ENCODE measurements at places on chromosomes 7 and 10. TPM values are rescaled to one million over a fixed set of nuclear protein-coding genes. Genes with fewer than 3 reads are reported as not detected.

Gene CYP3A7
- not detected for total RNA-seq

Gene LBX1
- total RNA-seq, result not detected

Gene PDE6C
- not detected for total RNA-seq

Gene CLEC5A
- 0.66 TPM for total RNA-seq

Gene TEX36
- not detected for total RNA-seq

Gene SPDYE2
- total RNA-seq, result not detected

Gene MSMB
- total RNA-seq, result not detected

Gene H2BK1
- not detected for total RNA-seq

Gene ANKRD2
- not detected for total RNA-seq

Gene TUBB8
- total RNA-seq, result not detected

Gene MBLAC1
- total RNA-seq, result 2.7 TPM

- DNase-seq, result no peak
Observed at GRCh38 chr7:55977831-55978230, 13.4 kb downstream of the NIPSNAP2 start.

DNA sequence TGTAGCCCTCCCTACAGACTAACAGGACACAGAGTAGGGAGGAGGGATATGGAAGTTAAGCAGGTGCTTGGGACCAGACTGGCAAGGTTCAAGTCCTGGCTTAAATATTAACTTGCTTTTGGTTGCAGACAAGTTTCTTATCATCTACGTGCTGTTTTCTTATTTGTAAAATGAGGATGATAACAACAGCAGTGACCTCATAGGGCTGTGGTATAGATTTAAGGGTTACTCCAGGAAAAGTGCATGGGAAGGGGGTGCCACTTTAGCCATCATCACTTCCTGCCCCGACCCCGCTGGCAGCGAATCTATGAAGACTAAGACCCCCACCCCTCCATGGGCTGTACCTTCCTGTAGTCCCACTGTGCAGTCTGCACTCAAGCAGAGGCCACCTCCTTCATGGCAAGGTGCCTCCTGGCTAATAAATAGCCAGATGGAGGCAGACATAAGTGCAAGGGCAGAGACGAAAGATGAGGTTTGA, 250.2 kb downstream of the COBL start:
- no peak for DNase-seq

DNA sequence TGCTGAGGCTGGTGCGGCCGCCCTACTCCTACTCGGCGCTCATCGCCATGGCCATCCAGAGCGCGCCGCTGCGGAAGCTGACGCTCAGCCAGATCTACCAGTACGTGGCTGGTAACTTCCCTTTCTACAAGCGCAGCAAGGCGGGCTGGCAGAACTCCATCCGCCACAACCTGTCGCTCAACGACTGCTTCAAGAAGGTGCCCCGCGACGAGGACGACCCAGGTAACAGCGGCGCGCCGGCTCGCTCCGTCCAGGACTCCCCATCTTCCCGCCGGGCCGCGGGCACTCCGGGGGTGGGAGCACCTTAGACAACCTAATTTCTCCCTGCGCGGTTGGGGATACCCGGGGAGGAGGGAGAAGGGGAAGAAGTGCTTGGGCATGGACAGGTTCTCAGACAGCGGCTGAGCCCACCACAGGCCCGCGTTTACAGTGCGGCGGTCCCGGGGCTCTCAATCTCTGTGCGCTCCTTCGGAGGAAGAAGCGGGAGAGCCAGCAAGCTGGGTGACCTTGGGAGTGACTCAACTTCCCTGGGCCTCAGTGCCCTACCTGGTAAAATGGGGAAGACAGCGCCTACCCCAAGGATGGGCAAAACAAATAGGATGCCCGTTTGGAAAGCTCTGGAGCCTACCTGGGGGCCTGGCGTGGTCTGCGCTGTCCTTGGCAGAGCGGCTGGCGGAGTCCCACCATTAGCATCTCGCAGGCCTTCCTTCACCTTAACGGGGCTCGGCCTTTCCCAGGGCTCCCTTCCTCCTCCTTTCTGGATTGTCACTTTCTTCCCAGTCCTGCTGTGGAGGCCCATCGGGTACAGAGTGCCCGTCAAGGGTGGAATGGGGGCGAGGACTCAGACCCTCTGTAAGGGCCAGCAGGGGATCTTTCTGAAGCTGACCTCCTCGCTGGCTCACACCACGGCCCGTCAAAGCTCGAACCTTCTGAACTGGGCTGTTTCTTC, 852 bp downstream of the FOXI2 start:
- no peak for DNase-seq

- DNase-seq, result no peak
Observed at GRCh38 chr7:18861514-18862118, 255.8 kb downstream of the TWIST1 start.

GRCh38 chr10:48501226-48501625, 103.6 kb downstream of the ARHGAP22 start:
- no peak for DNase-seq

DNA sequence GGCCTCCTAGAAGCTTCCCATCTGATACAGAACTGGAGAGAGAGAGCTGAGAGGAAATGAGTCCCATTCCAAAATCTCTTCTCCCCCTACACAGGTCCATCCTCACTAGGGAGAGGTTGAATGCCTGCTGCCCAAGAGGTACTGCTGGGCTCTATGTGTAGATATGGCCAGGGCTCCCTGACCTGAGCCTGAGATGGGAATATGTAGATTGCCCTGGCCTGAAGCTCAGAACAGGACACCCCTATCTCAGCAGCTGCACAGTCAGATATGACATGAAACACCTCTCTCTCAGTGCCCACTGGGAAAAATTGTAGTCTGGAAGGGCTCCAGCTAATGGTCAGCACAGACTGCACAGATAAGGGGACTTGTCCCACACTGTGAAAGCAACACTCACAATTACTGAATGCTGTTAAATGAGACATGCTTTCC, 3.1 kb upstream of the IFIT1B start:
- no peak for DNase-seq

DNA sequence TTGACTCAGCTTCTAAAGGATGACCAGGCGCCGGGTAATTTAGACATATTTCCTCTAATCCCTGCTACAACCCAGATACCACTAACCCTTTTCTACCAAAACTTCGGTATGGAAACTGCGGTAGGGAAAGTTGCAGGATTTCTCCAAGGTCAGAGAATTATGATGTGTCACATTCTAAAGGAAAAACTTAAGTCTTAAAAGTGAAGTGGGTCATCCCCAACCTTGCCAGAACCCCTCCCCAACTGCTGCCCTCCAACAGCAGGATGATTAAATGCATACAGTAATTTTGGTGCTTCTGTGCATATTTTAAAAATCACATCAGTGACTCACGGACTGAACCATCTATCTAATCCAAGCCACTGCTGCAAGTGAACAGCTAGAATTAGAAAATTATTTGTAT, 52.7 kb downstream of the GRB10 start:
- DNase-seq, result no peak

DNA sequence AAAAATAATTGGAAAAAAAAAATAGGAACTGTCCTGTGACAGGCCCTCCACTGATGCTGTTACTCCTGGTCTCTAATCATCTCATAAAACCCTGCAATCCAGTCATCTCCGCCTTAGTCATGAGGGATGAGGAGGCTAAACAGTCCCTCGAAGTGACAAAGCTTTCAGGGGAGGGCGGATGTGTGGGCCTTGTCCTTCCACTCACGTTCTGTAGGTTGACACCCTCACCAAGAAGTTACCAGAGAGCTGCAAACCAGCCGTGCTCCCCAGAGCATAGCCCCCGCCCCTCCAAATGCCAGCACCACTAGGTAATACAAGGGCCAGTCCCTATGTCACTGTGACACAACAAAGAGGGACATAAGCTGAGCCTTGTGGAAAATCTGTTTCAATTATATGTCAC, 11.9 kb downstream of the COBL start:
- no peak for DNase-seq

- no peak for DNase-seq
Observed at GRCh38 chr10:62738916-62739315, 65.6 kb upstream of the ADO start.

DNA sequence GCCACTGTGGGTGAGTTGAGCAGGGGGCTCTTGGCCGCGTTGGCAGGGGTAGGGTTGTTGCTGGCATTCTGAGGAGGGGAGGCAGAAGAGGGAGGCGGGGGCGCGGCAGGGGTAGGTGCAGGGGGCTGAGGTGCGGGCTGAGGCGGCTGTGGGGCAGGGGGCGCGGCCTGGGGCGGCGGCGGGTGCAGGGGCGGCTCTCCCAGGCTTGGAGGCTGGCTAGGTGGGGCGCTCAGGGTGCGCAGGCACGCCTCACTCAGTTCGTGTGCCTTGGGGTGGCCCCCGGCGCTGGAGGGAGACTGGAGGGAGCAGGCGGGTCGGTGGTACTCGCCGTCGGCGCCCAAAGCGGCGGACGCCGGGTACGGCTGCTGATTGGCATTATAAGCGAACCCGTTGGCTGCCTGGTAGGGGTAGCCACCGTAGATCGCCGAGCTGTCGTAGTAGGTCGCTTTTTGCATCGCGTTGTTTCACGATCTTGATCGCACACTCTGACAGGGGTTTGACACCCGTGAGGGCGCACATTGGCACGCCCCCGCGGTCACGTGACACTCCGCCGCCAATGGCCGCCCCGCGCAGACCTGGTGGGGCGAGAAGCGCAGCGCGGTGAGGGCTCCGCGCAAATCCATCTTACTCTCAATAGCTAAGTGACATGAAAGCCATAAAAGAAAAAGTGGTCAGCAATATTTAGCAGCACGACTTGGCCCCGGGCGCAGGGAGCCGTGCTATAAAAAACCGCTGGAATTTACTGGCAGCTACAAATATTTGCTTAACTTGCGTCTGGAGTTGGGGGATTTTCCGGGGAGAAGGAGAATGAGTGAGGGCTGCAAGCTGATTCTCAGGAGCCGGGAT, 7.9 kb upstream of the HOXA2 start:
- DNase-seq, result no peak

GRCh38 chr10:79246209-79246581, 101.1 kb upstream of the PPIF start:
- DNase-seq, result no peak

GRCh38 chr10:15738270-15738925, 18.7 kb upstream of the ITGA8 start:
- DNase-seq, result no peak

DNA sequence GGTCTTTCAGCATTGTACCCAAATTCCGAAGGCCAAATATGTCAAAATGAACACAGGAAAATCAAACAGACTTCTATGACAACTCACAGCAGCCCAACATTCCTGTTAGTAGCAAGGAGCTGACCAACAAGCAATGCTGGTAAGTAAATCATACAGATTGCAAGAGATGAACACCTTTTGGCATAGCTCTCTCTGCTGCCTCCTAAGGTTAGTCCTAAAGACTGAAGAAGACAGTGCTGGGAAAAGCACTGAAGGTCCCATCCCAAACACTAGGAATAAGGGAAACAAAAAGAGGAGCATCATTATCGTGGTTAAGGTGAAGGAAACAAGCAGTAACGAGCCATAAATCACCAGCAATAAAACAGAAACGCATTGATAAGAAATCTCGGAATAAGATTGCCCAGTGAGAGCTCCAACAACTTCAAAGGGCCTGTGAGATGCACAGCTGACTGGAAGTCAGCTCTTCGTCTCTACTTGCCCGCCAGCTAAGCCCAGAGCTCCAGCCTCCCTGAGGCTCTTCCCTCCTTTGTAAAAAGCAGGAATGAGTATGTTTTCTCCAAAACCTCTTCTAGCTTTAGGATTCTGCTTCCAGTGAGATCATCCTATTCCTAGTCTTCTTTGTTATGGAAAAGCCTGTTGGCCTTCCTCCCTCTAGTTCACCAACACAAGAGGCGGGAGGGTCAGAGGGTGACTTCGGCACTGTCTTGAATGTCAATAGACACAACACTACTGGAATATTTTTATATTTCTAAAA, 15.3 kb downstream of the NUDT5 start:
- DNase-seq, result no peak

DNA sequence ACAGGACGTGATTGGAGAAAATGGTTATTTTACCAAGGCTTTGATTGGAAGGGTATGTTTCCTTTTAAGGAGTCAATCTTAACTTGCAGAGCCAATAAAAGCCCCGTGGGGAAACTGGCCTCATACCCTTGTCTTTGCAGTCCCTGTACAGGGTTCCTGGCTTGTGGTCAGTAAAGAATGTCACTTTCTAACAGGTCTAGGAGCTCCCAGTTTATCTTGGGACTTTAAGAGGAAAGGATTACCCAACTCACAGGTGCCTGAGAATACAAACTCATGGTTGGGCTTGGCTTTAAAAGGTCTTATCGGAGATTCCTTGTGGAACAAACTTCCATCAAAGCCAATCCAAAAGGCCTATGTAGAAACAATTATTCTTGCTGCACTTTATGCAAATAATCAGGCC, 221.8 kb downstream of the PHF14 start:
- no peak for DNase-seq

DNA sequence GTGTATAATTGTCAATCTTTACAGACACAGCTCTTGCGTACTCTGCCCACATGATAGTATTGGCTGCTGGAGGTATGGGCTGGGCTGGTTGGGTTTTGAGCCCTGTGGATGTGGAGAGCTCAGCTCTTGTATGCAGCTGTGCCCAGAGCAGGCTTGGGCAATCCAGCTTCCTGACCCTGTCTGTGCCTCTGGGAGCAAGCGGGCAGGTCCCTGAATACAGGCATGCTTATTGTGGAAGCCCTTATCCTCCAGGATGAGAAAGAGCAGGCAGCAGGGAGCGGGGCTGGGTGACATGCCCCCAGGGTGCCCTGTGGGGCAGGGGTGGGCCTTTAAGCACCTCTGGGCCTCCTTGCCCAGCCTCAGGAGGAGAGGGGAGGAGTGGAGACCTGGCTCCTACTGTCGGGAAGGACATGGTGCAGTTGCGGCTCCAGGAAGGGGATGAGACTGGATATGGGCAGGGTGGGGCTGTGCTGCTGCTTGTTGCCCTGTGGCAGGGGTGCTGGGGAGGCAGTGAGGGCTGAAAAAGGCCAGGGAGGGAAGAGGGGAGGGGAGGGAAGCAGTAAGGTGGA, 32.7 kb upstream of the SH2D4B start:
- no peak for DNase-seq

Measured in esophagus squamous epithelium (tissue), 5 donors.